ENCODE measurements at places on chromosomes 6 and 20. TPM values are rescaled to one million over a fixed set of nuclear protein-coding genes. Genes with fewer than 3 reads are reported as not detected.

The MATN4 gene
- total RNA-seq, result not detected

The MUCL3 gene
- not detected for total RNA-seq

The ID4 gene
- 83.2 TPM for total RNA-seq

The EDN1 gene
- total RNA-seq, result 9.0 TPM

The ESF1 gene
- total RNA-seq, result 10.4 TPM

The EYA2 gene
- 0.30 TPM for total RNA-seq

The PLN gene
- total RNA-seq, result 560 TPM

The CRISP3 gene
- not detected for total RNA-seq

DNA sequence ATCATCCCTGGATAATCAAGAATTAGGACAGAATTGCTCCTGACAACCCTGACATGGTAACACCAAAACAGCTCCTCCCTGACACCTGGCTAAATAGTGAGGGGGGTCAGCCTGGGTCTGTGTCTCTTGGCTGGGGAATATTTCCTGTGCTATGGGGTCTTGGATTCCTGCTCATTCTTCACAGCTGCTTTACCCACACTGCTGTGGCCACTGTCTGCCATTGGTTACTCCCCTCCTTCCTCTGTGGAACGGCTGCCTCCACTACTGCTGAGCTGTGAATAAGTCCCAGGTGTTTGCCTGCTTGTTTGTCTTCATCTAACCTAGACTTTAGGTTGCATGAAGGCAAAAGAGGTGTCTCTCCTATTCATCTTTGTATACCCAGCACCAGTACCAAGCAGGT is 33.9 kb upstream of the TXLNB start:
- no peak for DNase-seq

DNA sequence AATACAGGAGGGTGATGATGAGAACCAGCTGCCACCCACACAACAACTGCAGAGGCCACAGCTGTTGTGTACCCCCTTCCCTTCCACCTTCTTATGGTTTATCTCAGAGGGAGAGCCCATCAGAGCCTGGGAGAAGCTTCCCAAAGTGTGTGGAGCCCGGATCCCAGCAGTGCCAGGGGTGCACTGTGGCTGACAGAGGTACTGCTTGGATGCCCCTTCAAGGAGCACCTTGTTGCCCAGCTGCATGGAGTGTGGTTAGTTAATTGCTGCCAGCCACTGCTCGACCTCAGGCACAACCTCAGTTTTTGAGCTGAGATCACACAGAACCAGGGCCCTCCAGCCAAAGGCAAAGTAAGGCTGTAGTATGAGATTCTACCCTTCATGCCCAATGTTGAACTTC is 13.0 kb downstream of the PI3 start:
- DNase-seq, result no peak

DNA sequence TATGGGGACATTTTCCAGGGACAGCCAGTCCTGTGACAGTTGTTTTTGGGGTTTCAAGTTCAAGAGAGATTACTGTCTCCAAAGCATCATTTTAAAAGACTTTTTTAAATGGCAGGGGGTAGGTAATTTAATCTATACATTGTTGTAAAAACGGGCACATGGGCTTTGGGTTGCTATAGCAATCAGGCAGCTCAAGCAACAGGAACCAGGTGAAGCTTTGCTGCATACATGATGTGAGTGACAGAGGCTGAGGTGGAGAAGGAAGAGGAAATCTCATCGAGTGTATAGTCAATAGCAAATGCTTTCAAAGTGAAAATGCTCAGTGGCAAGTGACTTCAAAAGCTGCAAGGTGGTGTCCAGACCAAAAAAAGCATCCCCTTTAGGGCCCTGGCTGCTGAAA is 277.4 kb upstream of the JAG1 start:
- DNase-seq, result no peak

DNA sequence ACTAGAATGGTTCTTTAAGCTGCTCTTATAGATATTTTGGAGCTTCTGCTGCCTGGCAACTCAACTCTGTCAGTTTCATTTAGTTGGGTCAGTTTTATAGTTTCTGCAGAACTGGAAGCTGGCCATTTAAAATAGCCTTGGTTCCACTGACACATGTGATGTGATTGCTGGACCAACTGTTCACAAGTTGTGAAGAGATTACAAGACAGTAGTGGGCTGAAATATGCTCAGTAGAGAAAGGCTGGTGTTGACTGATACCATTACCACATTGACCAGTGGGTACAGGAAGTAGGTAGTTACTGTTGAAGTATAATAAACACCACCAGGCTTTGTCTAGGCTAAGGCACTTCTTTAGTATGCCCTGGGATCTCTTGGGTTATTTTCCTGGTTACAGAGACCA is 39.0 kb downstream of the BCKDHB start:
- no peak for DNase-seq

DNA sequence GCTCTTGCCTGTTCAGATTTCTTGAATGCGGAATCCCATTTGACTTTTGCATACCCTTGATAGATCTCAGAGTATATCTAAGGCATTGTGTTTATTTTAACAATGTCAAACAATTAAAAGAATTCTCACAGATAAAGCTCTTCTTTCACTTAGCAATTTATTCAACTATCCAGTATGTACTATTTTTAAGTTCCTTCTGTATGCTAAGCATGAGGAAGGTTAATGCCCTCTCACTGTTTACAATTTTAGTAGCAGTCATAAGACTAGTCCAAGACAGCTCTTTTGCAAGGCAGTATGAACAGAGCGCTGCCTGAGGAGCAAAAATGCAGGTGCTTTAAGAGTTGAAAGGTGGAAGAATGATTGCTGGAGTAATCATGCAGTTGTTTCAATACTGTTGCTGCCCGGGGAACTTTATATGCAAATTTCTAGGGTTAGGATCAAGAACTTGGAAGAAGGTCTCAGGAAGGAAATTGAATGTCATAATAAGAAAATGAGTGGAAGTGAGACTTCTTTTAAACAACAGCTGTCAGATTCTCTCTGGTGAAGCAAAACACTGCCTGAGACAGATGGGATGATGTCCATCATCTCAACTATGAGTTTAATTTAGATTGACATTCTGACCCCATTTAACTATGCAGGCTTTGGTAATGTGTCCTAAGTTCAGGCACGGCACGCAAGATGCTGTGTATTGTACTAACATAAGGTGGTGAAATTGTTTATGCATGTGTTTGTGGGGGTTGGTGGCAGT is 1303.5 kb upstream of the CITED2 start:
- DNase-seq, result no peak

Measured in right atrium auricular region (tissue), 2 donors.